ENCODE measurements at places on chromosomes 5 and 9.

- DNase-seq, result no peak
Observed at GRCh38 chr5:148230240-148230639, 8.1 kb upstream of the MARCOL start.

DNA sequence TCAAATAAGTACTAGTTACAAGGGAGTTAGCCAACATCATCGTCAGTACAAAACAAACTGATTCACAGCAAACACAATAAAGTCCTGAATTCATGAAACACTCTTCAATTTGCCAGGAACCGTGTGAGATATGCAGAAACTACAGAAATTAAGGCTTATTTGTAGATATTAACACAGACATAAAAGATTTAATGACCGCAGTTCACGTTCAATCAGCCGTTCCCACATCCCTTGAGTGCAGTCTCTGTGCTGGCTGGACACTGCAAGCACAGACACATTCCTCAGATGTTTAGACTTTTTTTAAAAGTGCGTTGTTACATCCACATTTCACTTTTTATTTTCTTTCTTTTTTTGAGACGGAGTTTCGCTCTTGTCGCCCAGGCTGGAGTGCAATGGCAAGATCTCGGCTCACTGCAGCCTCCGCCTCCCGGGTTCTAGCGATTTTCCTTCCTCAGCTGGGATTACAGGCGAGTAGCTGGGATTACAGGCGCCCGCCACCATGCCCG is 566 bp upstream of the CEP78 start:
- no peak for DNase-seq

- DNase-seq, result no peak
Observed at GRCh38 chr9:115301581-115301980, 183.6 kb upstream of the TNC start.

GRCh38 chr9:110266795-110267194 is 10.5 kb upstream of the TXN start:
- no peak for DNase-seq

- peak; percentile 19 for DNase-seq
Observed at GRCh38 chr5:35938568-35939227, at the start of gene CAPSL. Gene CAPSL, minus strand, starts transcription at chr5:35938622. Its CDS starts 17,502 bp downstream, at chr5:35921120.

GRCh38 chr5:58615972-58616371 is 33.1 kb downstream of the RAB3C start:
- DNase-seq, result no peak

DNA sequence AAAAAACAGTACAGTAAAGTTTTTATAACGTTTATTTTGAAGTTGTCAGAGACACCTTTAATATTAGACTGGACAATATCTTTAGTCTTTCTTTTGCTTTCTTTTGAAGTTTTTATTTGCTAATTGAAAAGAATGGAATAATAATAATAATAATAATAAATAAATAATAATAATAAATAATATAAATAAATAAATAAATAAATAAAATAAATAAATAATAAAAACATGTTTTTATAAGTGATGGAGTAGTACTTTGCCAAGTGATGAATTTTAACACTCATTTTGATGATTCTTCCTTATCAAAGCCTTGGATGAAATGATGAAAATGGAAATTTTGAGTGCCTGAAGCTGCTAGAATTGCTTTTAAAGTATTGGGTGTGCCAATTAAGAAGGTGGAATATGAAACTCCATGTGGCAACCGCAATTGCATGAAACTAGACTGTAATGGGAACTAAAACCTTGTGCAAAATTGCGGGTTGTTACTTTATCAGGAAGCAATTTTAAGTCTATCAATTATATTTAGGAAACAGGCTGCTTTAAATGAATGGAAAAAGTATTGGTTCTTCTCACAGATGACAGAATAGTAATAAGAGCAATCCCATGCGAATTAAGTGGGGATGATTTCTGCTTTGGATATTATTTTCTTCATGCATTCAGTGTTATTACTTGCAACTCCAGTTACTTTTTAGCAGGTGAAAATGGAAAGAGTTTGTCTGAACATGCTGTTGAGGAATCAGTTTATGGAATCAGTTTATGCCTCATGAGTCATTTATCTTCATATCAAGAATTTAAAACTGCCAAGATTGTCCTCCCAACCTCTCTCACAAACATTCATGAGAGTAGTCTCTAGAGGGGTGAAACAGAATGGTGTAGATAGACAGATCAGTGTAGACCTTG is 4.6 kb downstream of the ANXA1 start:
- DNase-seq, result no peak

- no peak for DNase-seq
Observed at GRCh38 chr5:63822614-63823013, 139.6 kb downstream of the HTR1A start.

DNA sequence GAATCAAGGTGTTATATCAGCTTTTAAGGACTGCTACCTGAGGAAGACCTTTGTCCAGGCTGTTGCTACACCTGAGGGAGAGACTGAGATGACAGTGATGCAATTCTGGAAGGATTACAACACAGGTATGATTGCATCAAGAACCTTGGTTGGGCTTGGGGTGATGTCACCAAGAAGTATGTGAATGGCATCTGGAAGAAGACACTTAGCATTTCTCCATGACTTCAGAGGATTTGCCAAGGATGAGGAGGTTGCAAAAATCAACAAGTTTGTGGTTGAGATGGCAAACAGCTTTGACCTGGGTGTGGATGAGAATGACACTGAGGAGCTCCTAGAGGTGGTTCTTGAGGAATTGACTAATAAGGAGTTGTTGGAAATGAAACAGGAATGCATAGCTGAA is 67.9 kb upstream of the PANK3 start:
- DNase-seq, result no peak

GRCh38 chr5:125411071-125411743 is 664.8 kb upstream of the ZNF608 start:
- DNase-seq, result peak; percentile 27

GRCh38 chr9:23790351-23791260 is 35.4 kb downstream of the ELAVL2 start:
- no peak for DNase-seq

DNA sequence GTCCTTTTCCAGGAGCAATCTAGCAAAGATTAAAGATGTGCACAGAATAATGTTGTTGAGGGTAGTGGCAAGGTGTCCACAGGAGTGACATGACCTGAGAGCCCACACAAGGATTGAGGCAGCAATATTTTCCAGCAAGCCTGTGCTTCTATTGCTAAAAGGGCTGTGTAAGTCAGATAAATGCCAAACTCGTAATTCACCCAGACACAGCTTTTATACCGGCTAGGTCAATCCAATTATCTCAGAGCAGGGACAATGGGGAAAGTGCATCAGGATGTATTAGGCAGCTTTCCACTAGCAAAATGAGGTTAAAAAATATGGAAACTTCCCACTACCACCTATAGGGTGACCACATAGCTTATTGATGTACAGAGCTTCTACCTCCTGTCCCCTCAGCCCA is 34.8 kb upstream of the RAB3C start:
- peak; percentile 11 for DNase-seq

DNA sequence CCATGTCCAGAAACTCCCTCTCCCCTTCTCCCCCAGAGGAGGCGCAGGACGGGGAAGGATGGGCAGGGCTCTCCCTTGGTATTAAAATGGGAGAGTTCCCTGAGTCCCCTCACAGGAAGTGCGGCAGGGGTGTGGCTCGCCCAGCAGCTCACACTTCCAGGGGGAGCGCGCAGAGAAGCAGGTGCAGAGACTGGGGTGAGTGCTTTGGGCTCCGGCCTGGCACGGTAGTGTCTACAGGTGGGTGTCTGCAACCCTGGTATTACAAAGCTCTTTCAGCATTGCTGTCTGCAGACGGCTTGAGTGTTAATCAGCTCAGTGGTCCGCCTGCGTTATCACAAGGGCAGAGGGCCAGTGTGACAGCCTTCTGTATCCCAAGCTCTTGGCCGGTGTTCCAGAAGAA is 114.9 kb upstream of the FBXL7 start:
- DNase-seq, result peak; percentile 30

- no peak for DNase-seq
Observed at GRCh38 chr9:14939378-14939777, 29.1 kb upstream of the FREM1 start.

DNA sequence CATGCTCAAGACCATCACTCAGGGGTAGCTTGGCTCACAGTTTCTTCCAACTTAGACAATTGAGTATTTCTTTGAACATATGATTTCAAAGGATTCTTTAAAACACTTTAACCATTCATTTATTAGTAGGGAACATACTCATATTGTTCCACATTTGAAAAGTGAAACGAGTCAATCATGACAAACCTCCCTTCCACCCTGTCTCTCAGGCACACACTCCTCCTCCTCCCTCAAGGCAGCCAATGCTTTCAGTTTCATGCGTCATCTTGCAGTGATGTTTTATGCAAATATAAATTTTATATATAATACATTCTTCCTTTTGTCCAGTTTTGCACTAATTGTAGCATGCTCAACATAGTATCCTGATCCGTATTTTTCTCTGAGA is 126.0 kb upstream of the BOD1 start:
- no peak for DNase-seq

GRCh38 chr9:33128570-33128969 is 38.6 kb downstream of the B4GALT1 start:
- DNase-seq, result peak; percentile 57

- no peak for DNase-seq
Observed at GRCh38 chr5:179416114-179416822, 71.0 kb upstream of the ADAMTS2 start.

DNA sequence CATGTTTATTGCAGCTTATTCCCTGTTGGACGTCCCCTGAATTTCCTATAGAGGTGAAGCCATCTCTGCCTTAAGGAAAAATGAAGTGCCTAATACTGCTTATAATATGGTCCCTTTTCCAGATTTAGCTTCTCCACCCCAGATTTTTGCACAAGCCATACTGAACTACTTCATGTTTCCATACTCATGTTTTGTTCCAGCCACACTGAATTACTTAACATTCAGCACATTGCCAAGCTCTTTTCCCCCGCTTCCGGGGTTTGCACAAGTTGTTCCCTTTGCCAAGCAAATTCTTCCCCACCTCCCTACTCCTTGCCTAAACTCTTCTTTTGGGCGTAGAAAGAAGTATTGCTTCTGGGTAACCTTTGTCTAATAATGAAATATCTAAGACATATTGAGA is 1.7 kb upstream of the CNTRL start:
- no peak for DNase-seq

All from WERI-Rb-1 (cell line).